LoVo (cell line): ENCODE measurements at places on chromosomes 6 and 20.
A peak's percentile ranks its signal among the peaks of the same experiment; 100 is the strongest.

- peak; percentile 88 for DNase-seq
These were observed at the start of gene BLCAP for GRCh38 chr20:37527638-37528445. TSS of gene BLCAP (minus strand) at chr20:37527876. CDS start at chr20:37519174, 8,702 bp downstream.

DNA sequence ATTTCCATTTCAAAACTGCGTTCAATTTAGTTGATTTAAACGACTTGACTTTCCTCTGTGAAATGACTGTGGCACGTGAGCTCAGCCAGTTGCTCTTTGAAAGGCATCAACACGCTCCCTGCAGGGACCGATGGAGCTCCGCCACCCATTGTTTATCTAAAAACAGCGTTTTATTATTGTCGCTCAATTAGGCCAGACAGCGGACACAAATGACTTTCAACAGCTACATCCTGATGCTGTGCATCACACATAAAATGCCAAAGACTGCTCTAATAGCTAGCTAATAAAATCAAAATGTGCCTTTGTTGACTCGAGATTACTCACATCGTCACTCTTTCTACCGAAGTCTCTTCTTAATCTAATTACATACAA, 332.5 kb downstream of the CD83 start:
- no peak for DNase-seq

- no peak for DNase-seq
These were observed 18.4 kb downstream of the TENT5A start for GRCh38 chr6:81734081-81734480.

DNA sequence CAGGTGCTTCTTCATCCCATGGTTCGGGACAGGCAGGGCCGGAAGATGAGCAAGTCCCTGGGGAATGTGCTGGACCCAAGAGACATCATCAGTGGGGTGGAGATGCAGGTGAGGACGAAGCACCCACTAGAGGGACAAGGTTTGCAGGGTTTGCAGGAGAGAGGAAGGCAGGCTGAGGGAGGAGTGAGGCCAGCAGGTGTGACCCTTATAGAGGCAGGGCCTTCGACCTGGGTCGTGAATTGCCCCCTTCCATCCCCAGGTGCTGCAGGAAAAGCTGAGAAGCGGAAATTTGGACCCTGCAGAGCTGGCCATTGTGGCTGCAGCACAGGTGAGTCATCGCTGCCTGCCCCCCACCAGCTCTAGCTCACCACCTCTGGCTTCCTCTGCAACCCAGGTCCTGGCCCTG, 8.4 kb downstream of the VARS2 start:
- no peak for DNase-seq

GRCh38 chr6:127786109-127786508, 114.7 kb downstream of the THEMIS start:
- DNase-seq, result no peak

- no peak for DNase-seq
These were observed 75.7 kb upstream of the RALY start for GRCh38 chr20:33917831-33918525.

DNA sequence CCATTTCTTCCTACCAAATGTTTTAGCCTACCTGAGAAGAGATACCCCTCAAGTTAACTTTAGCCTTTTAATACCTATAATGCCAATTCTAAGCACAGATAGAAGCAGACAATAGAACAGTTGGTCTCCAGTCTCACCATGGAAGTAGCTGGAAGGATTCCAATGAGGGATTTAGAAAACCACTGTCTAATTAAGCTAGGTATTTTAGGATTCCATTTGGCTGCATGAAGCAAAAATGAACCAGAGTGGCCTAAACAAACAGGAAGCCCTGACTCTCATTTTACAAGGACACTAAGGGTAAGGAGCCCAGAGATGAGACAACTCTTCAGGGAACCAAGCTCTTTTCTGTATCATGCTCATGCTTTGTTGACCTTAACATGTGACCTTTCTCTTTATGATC, 199.2 kb downstream of the ALDH8A1 start:
- no peak for DNase-seq

DNA sequence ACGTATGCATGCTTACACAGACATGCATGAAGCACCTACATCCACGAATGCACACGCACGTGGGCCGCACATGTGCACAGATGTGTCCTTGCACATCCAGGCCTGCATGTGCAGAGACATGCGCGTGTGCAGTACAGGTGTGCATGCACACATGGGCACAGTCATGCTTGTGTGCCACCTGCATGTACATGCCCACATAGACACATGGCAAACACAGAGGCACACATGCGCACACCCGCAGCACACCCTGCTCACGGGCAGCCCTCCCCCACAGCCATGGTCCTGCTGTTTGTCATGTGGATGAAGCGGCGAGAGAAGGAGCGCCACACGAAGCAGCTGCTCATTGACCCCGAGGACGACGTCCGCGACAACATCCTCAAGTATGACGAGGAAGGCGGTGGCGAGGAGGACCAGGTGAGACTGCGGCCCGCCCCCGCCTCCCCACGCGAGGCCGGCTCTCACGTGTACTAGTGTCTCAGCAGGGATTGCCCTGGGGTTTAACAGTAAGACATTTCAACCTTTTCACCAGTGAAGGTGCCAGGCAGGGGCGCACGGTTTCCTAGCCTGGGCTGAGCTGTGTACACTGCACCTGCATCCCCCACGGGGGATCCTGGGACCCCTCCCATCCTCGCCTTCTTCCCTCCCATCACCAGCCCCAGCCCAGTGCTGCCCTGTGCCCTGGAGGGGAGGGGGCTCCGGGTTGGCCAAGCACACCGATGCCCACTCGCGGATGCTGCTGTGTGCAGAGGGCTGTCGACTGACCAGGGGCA, 132.8 kb downstream of the TAF4 start:
- no peak for DNase-seq

GRCh38 chr6:47084610-47085009, 42.5 kb upstream of the ADGRF1 start:
- no peak for DNase-seq

DNA sequence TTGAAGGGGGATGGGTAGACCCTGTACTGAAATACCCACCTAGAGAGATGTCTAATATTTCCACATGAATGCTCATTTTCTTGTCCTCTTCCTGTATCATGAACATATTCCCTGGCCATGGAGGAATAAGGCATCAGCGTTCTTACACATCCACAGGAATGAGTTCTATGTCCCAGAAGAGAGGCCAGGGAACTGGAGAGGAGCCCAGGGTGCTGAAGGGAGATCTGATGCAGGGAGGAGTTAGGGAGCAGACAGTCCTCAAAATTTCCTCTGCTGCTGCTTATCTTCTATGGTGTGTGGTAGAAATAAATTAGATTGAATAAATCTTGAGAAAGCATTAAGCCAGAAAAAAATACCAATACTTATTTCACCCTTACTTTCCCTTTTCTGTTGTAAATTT, 295.0 kb downstream of the KCNQ5 start:
- DNase-seq, result no peak

DNA sequence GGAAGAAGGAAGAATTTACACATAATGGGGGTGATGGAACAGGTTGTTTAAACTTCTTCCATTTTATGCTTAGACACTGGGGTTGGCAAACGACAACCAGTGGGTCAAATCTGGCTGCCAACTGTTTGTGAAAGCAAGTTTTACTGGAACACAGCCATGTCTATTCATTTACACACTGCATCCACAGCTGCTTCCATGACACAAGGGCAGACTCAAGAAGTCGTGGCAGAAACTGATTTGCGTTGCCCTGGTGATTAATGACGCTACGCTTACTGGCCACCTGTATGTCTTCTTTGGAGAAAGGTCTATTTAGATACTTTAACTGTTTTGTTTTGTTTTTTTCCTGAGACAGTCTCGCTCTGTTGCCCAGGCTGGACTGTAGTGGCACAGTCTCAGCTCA, 19.0 kb downstream of the CTCFL start:
- DNase-seq, result no peak

- DNase-seq, result no peak
These were observed 179.7 kb downstream of the DLL1 start for GRCh38 chr6:170111141-170111664.

- DNase-seq, result no peak
These were observed 83.6 kb upstream of the RBM24 start for GRCh38 chr6:17197607-17198006.

DNA sequence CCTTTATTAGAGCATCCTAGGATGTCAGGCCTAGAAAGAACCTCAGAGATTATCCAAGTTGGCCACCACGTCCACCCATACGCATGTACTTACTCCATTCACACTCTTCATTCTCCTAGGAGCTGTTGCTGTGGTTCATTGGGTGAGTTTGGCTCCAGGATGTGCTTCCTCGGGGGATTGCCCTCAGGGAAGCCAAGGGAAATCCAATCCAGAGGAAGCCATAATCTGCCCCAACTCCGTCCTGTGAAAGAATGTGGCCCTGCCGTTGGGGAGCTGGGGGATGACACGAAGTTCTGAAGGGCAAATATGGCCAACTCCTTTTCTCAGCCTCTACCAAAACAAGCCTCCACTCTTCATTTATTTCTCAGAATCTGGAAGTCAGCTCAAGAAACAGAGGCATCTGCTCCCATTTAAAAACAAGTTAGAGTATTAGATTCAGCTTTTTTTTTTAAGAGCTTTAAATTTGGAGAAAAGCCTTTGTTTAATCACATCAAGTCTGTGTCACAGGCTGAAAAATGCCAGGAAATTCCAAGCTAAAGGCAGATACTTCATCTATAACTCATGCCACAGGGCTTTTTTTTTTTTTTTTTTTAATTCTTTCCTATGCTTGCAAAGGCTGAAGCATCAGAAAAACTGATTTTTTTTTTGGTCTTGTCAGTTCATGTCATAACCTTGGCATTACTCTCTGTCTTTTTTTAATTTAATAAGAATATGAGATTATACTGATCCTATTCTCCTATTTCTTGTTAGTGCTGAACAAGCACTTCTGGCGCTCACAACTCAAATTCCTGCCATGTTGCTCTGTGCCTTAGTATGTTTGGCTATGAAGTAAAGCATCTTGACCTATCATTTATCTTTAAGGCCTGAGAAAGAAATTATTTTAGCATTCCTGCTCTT, 480.9 kb upstream of the MARCKS start:
- no peak for DNase-seq

DNA sequence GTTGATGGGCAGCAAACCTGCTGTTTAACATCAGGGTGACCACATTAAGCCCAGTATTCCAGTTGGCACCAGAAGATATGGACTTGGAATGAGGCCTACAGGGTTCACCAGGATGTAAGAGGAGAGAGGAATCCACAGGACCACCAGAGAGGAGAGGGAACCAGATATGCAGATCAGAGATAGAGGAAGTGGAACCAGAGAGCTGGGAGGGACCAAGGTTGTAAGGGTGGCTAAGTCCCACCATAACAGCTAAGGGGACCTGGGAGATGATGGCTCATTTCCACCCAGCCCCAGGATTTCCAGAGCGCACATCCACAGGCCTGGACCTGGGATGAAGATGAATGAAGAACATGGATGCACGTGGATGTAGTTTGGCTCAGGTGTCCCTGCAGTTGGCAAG, 11.1 kb downstream of the BTN2A1 start:
- DNase-seq, result no peak

- DNase-seq, result no peak
These were observed 2.8 kb downstream of the SLC12A5 start for GRCh38 chr20:46031701-46032254.

DNA sequence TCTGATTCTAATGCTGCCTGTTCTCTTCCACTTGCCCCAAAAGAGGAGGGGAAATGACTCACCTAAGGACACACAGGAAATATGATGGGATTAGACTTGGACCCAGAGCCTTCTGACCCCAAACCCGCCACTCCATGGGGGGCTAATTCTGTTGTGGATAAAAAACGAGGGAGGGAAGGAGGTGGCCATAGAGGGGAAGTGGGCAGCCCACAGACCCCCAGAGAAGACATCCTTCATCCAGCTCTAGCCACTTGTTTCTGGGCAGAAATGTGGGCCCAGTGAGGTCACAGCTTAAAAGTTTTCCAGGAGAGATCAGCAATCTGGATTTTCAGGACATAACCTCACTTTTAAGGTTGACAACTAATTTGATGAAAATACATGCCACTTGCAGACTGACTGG, 202.1 kb downstream of the ANKRD60 start:
- no peak for DNase-seq

DNA sequence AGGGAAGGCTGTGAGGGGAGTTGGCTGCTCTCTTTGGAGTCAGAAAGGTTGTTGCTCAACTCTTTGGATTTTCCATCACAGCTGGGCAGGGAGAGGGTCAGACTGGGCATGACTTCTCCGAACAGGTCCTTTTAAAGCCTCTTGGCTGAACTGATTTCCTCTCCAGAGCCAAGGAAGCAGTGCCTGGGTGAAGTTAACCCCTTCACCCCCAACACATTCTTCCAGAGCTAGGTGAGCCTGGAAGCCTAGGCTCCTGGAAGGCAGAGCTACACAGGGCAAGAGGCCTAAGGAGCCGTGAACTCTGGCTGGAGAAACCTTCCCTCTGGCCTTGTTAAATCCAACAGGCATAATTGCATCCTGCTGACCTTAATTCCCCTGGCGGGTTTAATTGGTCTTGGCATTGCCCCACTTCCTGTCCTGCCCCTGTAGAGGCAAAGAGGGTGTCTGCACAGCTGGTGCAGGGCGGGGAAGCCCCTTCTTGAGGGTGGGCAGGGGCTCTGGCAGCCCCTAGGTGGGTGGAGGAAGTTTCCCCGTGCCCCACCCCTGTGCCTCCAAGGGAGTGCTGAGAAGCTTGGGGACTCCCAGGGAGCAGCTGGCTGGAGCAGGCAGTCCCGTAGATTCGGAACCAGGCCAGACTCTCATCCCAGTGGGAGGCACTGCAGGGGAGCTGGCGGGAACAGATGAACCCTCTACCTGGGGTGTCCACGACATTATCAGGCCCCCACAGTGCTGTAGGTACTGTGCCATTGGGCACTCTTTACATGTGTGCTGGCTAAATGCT, 3.6 kb upstream of the MYLK2 start:
- DNase-seq, result no peak

GRCh38 chr6:163290545-163291274, 123.8 kb upstream of the QKI start:
- DNase-seq, result no peak
